ENCODE measurements at places on chromosomes 3 and 15.
A peak's percentile ranks its signal among the peaks of the same experiment; 100 is the strongest.

GRCh38 chr3:57100046-57100695, 39.7 kb downstream of the SPATA12 start:
- DNase-seq = no peak

DNA sequence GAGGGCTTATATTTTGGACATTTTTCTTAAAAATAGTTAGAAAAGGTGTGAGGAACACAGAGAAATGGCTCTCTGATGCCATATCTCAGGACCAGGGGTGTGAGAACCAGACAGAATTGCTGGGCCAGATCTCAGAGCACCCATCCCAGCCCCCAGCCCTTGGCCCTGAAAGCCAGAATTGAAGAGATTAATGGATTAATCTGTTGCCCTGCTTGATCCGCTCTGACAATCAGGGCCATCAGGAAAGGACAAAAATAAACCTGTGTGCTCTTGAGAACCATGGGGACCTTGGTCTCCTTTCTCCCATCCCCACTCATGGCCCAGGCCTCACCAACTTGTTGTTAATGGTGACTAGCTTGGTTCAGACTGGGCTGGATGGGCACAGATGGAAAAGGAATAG, 113.5 kb downstream of the CADPS start:
- DNase-seq = no peak

DNA sequence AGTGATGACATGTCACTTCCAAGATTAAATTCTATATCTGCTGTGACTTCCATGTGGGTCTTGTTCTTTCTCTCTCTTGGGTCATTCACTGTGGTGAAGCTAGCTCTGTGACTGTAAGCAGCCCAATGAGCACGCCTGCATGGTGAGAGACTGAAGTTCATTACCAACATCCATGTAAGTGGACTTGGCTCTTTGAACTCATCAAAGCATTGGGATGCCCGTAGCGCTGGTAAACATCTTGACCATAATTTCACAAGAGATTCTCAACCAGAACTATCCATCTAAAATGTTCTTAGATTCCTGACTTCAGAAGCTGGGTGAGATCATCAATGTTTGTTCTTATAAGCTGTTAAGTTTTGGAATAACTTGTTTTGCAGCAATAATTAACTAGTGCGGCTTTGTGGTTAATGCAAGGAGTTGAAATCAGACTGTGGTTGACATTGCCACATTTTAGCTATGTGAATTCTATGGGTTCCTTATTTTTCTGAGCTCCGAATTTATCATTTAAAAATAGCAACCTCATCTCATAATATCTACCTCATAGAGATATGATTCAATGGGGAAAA, 31.6 kb upstream of the LRRC3B start:
- DNase-seq = no peak

DNA sequence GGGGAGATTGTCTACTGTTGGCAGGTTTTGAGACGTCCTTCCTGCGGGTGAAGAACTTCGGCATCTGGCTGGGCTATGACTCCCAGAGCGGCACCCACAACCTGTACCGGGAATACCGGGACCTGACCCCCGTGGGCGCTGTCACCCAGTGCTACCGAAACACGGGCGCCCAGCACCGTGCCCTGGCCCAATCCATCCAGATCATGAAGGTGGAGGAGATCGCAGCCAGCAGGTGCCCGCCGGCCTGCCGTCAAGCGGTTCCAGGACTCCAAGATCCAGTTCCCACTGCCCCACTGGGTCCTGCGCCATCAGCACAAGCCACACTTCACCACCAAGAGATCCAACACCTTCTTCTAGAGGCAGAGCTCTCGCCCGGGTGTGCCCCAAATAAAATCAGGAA, 194.9 kb upstream of the EPHA6 start:
- no peak for DNase-seq

- no peak for DNase-seq
These were observed 64.3 kb upstream of the LRRN1 start for GRCh38 chr3:3734881-3735280.

- no peak for DNase-seq
These were observed 95.2 kb upstream of the PLCL2 start for GRCh38 chr3:16789344-16790120.

- DNase-seq = no peak
These were observed 4.6 kb downstream of the OR5H15 start for GRCh38 chr3:98171071-98171470.

DNA sequence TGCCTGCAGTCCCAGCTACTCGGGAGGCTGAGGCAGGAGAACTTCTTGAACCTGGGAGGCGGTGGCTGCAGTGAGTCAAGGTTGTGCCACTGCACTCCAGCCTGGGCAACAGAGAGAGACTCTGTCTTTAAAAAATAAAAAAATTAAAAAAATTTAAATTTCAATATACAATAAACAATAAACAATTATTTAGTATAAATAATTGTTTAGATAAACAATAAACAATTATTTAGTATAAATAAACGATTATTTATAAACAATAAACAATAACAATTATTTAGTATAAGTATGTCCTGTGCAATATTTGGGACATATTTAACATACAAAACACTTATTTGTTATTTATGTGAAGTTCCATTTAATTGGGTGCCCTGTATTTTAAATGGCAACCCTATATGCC, 119.6 kb downstream of the XXYLT1 start:
- no peak for DNase-seq

DNA sequence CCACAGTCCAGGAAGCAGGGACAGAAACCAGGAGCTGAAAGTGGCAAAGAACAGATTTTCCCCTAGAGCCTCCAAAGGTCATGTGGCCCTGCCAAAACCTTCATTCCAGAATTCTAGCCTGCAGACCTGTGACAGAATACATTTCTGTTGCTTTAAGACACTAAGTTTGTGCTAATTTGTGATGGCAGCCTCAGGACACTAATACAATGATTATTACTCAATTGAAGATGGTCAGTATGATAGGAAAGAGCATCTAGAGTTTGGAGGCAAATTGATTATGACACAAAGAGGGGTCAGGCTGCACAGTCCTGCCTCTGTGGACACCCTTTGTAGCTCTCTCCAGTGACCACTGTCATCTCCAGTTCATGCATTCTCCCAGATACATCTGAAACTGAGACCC, 79.0 kb upstream of the C3orf49 start:
- no peak for DNase-seq

GRCh38 chr15:64180235-64180824, 17.5 kb upstream of the PPIB start:
- DNase-seq = peak; percentile 47

- no peak for DNase-seq
These were observed 25.8 kb upstream of the POLG start for GRCh38 chr15:89360294-89360971.

DNA sequence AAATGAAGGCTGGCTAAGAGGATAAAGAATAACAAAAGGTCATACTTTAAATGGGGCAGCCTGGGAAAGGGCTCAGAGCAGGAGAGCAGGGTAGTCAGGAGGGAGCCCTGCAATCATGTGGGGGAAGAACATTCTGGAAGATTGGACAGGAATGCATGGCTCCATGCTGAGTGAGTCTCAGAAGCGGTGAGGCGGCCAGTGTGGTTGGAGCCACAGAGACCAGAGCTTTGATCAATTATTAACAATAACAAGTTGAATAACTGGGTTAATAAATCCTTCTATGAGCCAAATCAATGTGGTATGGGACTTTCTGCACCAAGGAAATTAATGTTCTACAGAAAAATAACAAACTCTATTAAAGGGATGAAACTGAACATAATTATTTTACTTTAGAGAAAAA, 57.9 kb upstream of the DCUN1D1 start:
- DNase-seq = no peak

DNA sequence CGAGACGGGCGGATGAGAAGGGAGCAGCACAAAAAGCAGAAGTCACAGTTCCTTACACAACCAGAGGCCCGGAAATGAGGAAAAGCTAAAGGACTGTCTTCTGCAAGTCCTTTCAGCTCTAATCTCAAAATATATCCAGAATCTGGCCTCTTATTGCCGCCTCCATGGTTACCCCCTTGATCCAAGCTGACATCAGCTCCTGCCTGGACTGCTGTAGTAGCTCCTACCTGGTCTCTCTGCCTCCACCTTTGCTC, 324.0 kb upstream of the ROPN1 start:
- DNase-seq = no peak

DNA sequence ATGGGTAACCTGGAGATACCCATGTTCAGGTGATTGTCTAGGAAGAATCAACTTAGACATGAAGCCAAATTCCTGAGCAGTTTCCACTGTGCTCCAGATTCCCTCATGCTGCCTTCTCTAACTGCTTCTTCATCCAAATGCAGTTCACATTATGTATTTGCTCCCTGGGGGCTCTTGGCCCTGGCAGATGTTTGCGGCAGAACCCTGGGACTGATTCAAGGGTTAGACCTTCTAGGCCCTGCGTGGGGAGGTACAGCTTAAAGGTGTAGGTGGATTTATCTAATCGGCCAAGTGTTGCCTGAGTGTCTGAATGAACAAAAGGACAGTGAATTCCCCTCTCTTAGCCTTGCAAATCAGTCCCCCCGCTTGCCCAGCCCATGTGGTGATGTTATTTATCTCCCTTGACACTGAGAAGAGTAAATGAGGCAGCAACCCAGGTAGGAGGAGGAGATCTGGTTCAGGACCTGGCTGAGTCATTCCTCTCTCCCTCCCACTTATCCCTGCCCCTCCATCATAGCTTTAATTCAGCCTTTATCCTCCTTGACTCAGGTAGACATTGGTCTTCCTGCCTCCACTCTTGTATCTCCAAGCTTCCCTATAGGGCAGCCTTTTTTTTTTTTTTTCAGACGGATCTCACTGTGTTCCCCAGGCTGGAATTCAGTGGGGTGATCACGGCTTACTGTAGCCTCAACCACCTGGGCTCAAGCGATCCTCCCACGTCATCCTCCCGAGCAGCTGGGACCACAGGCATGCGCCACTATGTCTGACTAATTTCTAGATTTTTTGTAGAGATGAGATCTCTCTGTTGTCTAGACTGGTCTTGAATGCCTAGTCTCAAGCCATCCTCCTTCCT, 54.8 kb downstream of the MAGEF1 start:
- DNase-seq = peak; percentile 8

DNA sequence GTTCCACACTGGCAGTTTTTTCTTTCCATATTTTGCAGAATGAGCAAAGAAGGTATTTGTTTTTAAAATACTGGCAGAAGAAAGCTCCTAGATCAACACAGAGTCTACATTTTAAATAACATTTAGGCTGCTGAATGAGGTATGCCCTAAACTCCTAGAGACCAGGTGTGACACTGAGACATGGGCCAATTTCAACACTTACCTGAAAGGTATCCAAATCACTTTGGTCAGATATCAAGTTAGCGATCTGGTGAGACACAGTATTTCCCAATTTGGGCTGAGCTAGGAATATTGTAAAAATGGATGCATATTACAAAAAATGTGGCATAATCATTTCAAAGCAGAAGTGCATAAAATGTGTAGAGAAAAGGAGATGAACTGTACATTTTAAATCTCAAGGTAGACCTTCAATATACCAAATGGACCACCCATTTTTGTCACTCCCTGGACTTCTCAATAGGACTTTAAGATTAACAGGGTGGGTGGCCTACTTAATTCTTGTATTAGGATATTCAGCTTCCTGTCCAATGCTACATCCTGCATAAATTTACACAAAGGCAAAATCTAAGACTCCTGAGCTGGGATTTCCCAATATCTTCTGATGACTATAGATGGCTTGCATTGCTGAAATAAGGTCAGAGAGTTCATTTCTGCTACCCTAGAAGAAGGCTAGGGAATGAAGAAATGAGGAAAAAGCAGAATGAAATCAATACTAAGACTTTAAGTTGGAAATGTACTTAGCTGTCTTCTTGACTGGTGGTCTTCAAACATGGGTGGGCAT, 487.8 kb downstream of the FOXP1 start:
- no peak for DNase-seq

- DNase-seq = no peak
These were observed 70.4 kb downstream of the ADAMTS7 start for GRCh38 chr15:78740904-78741274.

DNA sequence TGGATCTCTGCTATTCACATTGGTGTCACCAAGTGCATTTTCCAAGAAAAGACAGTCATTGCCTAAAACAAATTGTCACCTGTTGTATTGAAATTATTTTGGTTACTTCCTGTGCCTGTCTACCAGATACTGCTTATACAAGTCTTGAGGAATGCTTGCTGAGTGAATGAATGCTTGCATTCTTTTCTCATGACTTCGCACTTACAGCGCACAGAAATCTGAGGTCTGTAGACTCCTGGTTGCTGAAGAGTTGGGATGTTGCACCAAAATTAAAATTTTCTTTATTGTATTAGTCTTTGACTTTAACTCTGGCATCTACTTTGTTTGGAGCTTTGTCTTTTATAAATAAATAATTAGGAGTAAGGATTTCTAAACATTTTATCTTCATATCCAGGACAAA, 28.4 kb downstream of the SH3GL3 start:
- DNase-seq = no peak

GRCh38 chr15:43541785-43542184, 24.4 kb downstream of the MAP1A start:
- DNase-seq = no peak

DNA sequence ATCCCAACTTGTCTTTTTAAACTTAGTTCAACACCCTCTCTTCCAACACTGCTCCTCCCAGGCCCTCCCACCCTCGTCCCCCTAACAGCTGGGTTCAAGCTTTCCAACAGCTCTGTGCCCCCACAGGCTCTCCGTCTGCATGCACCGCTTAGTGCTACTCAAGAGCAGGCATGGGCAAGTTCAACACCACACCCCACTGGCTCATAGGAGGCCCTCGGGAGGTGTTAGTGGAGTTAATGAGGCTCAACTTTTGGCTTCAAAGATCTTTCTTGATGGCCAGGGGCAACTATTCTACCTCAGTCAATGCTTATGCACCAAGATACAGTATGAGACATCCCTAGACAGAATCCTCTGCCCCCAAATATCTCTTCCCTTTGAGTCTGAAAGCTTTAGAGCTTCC, 114.4 kb downstream of the ANP32A start:
- DNase-seq = no peak

DNA sequence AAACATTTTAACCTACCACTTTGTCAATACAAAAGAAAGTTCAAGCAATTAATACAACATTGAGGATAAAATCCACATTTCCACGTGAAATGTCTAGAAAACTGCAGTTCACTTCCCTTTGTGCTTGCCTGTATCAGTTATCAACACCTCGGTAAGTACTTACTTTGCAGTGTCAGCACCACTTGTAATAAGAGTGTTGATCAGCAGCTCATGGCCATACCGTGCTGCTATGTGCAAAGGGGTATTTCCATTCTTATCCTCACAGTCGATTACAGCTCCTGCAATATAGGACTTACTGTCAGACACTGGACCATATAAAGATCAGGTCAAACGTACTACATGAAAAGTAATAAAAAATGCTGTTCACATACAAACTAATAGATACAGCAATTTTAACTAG, 84.4 kb downstream of the ANKRD28 start:
- DNase-seq = no peak

DNA sequence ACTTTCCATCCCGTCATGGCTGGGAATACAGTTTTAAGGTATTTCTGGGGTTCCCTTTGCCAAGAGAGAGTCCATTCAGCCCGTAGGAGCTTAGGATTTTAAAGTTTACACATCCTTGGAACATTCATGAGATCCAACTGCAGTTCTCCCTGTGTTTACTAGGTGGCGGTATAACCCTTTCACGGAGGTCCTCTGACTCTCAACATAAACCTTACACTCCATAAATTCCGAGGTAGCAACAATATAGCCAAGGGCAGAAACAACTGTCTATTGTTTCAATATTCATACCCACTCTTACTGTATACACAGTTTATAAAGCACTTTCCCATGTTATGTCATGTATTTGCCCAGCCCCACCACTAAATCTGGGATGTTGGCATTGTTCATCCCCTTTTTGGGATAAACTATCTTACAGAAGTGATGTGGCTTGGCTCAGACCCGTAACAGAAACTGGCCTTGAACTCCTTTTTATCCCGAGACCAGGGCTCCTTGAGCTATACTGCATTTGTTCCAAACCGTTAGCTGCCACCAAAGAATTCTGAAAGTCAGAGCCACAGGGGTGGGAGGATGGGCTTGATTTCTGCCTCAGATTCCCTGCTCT, 69.2 kb upstream of the COL6A5 start:
- DNase-seq = peak; percentile 5
